CD4-positive, CD25-positive, alpha-beta regulatory T cell (primary cell): ENCODE measurements at places on chromosomes 13 and 19. TPM values are rescaled to one million over a fixed set of nuclear protein-coding genes. Genes with fewer than 3 reads are reported as not detected.

- no peak for DNase-seq
Observed at GRCh38 chr13:100645382-100645781, 29.2 kb downstream of the TMTC4 start.

DNA sequence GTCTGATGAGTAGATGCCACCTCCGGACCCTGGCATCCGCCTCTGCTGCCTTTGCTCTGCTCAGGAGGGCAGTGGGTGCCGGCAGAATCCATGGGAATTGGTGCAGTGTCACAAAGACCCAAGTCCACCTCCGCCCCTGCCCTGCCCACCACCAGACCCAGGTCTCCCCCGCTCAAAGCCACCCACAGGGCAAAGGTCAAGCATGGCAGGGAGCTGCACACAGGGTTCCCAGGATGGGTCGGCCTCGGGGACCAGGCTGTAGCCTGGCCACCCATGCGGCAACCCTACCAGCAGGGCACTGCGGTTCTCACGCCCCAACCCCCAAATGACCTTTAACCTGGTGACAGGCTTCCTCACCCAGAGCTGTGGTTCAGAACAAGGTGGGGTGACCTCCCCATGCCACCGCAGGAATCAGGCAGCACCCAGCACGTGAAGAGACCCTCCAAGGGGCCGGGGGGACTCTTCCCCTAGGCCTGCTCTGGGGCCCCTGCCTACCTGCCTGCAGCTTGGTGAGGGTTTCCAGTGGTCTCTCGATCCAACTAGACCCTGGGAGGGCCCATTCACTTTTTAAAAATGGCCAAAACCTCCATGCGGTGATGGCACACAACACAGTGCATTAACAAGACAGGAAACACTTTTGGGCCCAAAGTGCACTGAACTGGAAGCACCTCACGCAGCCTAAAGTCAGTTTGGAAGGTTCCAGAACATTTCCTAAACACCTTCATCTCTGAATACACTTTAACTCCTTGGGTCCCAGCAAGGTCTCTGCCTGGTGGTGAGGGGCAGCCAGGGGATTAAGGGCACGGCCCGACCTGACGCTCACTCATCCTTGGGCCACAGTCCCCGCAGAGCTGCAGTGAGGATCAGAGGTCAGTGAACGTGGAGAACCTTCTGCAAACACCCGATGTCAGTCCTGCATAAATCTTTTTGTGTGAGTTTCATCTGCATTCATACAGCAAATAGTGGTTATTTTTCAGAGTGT lies 11.0 kb downstream of the GAS6 start:
- no peak for DNase-seq

The STAP2 gene
- total RNA-seq, result 2.2 TPM

The ZNF460 gene
- 68.5 TPM for total RNA-seq

The HIPK4 gene
- total RNA-seq, result not detected

GRCh38 chr13:51058461-51059167 lies 52.5 kb downstream of the C13orf42 start:
- no peak for DNase-seq

DNA sequence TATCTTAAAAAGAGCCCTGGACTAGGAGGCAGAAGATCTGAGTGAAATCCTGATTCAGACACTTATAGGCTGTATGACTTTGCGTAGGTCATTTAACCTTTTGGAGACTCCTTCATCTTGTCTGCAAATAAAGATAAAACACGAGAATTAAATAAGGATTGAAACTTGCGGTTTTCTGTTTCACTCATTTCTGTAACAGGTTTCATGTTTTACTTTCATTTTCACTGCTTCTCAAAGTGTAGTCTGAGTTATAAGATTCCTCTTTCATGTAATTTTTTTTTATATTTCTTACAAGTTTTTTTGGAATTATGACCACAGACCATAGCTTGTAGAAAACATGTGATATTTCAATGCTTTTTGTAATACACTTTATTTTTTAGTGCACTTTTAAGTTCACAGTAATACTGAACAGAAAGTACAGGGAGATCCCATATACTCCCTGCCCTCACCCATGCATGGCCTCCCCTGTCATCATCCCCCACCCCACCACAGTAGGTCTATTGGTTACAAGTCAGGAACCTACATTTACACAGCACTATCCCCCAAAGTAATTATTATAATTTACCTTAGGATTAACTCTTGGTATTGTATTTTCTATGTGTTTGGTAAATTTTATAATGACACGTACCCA lies 174.6 kb downstream of the ITGBL1 start:
- DNase-seq, result peak; percentile 43

- peak; percentile 46 for DNase-seq
Observed at GRCh38 chr19:38735257-38735686, 9.0 kb downstream of the CAPN12 start.

The PSG6 gene
- 0.37 TPM for total RNA-seq

GRCh38 chr19:41930926-41931592 lies 2.8 kb upstream of the ERFL start:
- no peak for DNase-seq

GRCh38 chr19:39372941-39373340 lies 18.0 kb downstream of the PAF1 start:
- DNase-seq, result no peak

DNA sequence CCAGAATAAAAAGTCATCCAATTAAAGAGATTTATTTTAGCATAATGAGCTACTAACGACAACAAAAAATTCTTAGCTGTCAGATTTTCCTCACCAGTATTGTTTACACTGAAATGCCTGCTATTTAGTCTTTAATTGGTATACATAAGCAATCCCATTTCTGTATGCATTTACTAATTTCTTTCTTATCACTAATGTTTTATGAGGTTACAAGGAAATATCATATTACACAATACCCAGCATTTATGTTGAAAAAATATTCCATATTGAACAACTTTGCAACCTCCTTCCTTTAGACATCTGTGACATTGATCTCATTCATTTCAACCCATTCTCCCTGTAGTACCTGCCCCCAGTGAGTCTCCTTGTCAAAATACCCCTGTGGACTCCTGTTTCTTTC lies 135.4 kb downstream of the SLITRK6 start:
- DNase-seq, result no peak

The DENND1C gene
- total RNA-seq, result 125 TPM

GRCh38 chr13:24745516-24745860 lies 18.5 kb upstream of the RNF17 start:
- DNase-seq, result no peak

DNA sequence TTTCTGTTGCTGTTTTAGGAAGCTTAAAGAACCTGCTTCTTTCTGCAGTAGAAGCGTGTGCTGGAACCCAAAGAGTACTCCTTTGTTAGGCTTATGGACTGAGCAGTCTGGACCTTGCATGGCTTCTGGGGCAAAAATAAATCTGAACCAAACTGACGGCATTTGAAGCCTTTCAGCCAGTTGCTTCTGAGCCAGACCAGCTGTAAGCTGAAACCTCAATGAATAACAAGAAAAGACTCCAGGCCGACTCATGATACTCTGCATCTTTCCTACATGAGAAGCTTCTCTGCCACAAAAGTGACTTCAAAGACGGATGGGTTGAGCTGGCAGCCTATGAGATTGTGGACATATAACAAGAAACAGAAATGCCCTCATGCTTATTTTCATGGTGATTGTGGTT lies 103.1 kb downstream of the TNFRSF19 start:
- DNase-seq, result no peak

The MEF2B gene
- 3.5 TPM for total RNA-seq
